ENCODE measurements at places on chromosomes 5 and 9.

DNA sequence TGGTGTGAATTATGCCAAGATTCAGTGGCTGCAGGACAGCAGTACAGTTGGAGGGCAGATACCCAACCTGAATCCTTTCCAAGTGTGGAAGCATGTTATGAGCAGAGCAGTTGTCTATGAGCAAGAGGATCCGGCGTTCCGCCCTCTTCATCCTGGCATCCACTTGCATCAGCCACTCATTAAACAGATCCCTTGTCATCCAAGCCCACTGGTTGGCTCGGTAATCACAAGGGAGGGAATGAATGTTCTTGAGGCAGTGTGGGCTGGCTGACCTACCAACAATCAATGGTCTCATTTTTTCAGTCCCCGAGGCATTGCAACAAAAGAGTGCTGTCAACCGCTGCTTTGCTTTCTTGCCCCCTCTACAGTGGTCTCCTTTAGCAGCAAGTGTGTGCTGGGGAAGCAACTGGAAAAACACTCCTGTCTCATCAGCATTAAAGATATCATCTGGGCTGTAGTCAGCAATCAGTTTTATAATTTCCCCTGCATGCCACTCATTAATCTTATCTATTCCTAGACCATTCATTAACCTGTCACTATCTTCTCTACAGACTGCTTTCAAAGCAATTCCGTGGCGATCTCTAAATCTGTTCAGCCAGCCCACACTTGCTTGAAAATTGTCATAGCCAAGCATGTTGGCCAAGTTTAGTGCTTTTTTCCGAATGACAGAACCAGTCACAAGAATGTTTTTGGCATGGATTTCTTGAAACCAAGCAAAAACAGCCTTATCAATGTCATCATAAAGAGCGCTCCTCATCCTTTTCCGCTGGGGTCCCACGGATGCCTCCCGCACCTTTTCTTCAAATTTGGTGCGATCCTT lies 4.9 kb downstream of the TIGD6 start:
- DNase-seq: no peak

DNA sequence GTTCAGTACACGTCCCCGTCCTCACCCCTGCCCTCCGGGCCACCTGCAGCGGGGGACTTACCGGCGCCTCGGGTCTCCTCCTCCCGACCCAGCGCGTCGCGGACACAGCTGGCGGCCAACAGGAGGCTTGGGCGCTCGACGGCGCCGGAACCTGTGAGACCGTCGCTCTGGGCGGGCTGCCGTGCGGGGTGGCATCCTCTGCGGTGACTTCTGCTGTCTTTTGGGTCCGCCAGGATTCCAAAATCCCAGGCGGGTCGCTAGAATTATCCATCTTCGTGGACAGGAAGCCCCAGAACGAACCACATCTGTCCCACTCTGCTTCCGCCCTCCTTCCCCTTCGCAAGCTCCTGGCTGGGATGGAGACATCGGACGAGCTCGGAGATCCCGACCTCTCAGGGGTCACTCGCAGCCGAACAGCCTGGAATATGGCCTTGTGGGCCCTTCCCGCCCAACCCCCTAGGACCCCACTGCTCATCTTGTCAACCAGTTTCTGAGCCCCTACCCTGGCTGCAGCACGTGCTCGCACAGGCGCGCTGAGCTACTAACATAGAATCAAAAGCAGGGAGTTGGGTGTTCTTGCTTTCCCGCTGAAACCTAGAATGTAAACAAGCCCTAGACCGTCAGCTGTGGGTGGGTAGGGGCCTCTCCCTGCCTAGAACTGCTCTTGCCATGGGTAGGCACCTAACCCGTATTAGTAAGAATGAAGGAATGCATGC lies 947 bp upstream of the MARCHF3 start:
- DNase-seq: no peak

GRCh38 chr5:10588779-10589447 lies 25.0 kb downstream of the ANKRD33B start:
- DNase-seq: no peak

DNA sequence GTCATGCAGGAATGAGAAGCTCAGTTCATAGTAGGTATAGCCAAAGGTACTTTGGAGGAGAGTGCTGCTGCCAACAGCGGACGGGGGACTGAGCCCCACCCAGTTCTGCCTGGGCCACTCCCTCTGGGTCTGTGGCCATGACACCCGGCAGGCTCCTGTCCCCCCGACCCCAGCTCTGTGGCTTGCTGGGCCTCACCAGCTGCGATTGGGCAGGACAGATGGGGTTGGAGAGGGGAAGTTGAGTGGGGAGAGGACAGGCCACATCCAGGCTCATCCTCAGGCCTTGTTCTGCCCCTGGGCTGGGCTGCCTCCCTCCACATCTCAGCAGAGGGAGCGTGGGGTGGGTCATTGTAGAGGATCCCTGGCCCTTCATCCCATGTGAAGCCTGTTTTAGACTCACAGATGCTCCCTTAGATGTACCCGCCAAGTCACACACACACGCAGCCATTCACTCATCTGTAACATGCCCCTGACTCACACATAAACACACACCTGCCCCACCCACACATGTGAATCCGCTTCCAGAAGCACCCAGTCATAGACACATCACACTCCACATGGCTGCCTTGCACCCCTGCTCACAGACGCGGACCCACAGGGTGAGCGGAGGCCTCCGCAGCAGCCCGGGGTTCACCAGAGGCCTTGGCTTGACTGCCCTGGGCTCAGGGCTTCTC lies 48.8 kb downstream of the NTNG2 start:
- no peak for DNase-seq

GRCh38 chr5:164504141-164504772 lies 998.8 kb downstream of the MAT2B start:
- DNase-seq: peak; percentile 1

GRCh38 chr5:51347157-51347556 lies 36.1 kb upstream of the ISL1 start:
- no peak for DNase-seq

DNA sequence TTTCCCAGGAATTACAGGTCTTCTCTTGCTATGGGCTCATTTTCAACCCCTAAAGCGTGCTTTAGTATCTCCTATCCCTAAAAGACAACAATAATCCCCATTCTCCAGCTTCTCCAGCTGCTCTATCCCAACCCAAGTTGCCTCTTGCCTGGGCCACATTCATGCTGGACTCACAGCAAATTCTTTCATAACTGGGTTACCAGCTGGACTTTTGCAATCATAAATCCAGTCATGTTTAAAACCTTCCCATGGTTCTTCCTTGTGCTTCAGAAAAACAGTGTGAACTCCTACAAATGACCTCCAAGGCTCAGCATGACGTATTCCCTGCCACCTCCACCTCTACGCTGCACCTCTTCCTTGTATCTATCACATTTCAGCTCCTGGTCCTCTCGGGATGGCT lies 346.9 kb downstream of the GADD45G start:
- no peak for DNase-seq

GRCh38 chr9:38234479-38235170 lies 157.9 kb upstream of the ALDH1B1 start:
- no peak for DNase-seq

DNA sequence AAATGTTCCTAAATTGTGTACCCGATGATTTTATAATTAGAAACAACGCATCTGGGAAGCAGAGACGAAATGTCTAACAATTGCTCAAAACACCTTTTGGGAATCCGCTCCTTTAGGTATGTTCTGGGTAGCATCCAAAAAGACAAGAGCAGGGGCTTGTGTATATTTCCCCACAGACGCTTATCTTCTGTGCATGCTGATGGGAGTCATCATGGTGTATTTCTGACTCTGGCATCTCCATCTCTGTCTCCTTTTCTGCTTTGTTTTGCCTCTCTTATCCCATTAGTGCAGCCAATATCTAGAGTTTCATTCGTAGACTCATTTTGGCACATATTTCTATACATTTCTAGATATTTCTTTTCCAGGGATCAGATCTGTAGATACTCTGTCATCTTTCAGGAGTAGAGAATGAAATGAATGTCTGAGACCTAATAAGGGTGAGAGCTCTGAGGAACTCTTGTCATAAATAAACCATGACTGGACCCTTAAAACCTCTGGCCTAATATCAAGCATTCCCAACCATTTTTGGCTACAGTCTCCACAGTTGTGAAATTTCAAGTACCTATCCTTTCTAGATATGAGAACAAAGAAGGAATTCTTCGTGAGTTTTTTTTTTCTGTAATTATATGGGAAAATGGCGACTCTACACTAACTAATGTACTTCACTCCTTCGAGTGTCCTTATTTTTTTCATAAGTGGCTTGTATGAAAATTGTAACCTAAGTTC lies 508.2 kb downstream of the ACTL7B start:
- DNase-seq: no peak

- DNase-seq: no peak
Measured at GRCh38 chr9:94135222-94135621, 51.0 kb downstream of the PTPDC1 start.
